H1 (cell line): ENCODE measurements at places on chromosomes 16 and 17. TPM values are rescaled to one million over a fixed set of nuclear protein-coding genes. Genes with fewer than 3 reads are reported as not detected.

Gene LGALS9B
- total RNA-seq: not detected in 2 replicates

Gene CETP
- not detected in 2 replicates for total RNA-seq

DNA sequence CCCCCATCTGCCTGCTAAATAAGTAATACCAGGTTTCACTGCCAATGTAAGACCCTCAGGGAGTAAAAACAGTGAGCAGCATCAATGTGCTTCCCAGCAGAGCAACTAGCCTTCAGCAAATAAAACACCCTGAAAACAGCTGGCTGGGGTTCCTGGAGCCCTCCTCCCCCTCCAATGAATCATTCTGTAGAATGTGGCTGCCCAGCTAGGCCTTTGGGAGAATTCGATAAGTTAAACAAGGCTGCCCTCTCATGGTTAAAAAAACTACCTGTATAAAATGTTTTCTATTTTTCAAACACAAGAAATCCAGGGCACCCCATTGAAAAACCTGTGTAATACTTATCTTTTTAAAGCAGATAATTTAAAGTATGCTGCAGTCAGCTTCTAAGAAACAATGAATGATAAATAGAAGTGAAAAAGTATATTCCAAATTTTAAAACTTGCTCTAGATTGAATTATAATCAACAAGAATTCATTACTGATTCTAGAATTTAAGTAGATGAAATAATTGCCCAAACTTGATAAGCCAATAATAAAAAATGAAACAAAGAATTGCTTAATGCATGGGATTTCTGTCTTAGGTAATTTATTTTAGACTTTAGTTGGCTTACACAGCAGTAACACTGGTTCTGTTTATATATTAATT lies 9.4 kb upstream of the TOM1L1 start:
- no peak for DNase-seq

Gene CDH15
- 0.65 and 0.82 TPM in 2 replicates for total RNA-seq

GRCh38 chr17:78173097-78173715 lies 4.8 kb downstream of the SYNGR2 start:
- no peak for DNase-seq

Gene CDH8
- 8.3 and 8.4 TPM in 2 replicates for total RNA-seq

GRCh38 chr17:39599004-39599664 lies 8.6 kb downstream of the NEUROD2 start:
- peak; percentile 73 for DNase-seq

Gene CCT6B
- 0.48 and 1.3 TPM in 2 replicates for total RNA-seq

Gene CMTM2
- not detected in 2 replicates for total RNA-seq

- no peak for DNase-seq
Measured at GRCh38 chr17:82816358-82816757, 23.5 kb downstream of the ZNF750 start.

GRCh38 chr16:14097182-14097959 lies 26.3 kb downstream of the MRTFB start:
- DNase-seq: no peak

GRCh38 chr16:2280981-2281542 lies 13.1 kb upstream of the RNPS1 start:
- no peak for DNase-seq
